ENCODE measurements at places on chromosomes 5 and 9.

- peaks cover 6% of the 10 kb centered on the region for H3K4me1 ChIP-seq
- H3K4me3 ChIP-seq: no peak overlapping the region
- H3K27me3 ChIP-seq: no peaks in the 10 kb centered on the region
- no peak for DNase-seq
These were observed 1174.6 kb downstream of the CDH12 start for GRCh38 chr5:21678526-21678925.

DNA sequence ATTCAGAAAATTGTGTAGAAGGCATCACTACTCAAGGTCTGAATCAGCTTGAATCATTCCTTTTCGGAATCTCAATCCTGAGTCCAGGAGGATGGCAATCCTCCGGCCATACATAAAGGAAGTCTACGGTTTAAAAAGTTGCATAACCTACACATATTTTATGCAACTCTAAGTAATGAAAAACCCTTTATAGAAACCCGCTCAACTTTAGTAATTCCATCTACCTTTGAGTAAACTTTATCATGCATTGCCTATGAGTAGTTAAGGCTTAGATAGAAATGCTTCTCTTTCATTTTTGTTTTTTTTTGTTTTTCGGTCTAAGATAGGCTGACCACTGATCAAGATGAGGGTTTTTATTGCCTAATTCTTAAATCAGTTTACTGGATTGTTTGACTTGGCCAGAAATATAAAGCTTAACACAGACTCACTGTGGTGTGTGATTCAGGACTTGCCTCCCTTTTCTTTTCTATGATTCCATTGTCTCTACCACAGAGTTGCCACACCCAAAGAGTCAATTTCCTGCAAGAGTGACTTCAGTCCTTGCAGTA lies 85.0 kb downstream of the LURAP1L start:
- H3K27me3 ChIP-seq: no peaks in the 10 kb centered on the region
- peak overlapping the region; percentile 58 for H3K4me3 ChIP-seq
- H3K4me1 ChIP-seq: peaks cover 53% of the 10 kb centered on the region
- DNase-seq: peak; percentile 50

DNA sequence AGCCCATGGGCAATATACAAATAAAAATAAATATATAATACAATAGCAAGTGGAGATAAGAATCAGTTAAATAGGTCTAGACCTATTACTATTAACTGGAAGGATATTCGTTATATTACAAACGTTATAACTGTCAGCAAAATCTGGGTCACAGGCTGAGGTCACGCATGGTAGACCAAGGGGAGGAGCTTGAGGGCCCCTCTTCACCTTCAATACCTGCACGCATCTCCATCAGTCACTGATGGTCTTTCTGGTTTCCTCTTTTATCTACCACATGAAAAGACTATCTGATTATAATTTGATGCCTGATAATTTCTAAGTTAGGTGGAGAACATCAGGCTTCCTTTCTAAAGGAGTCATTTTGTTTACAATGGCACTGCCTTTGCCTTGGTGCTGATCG lies 43.2 kb downstream of the MAT2B start:
- no peaks in the 10 kb centered on the region for H3K4me1 ChIP-seq
- H3K36me3 ChIP-seq: no peaks in the 10 kb centered on the region
- H3K27ac ChIP-seq: no peak overlapping the region
- H3K27me3 ChIP-seq: no peaks in the 10 kb centered on the region

GRCh38 chr5:156469636-156470035 lies 142.7 kb downstream of the SGCD start:
- no peaks in the 10 kb centered on the region for H3K4me1 ChIP-seq
- H3K36me3 ChIP-seq: no peaks in the 10 kb centered on the region
- H3K4me3 ChIP-seq: no peak overlapping the region
- no peak for DNase-seq

- DNase-seq: no peak
- H3K27me3 ChIP-seq: peaks cover 37% of the 10 kb centered on the region
- no peaks in the 10 kb centered on the region for H3K36me3 ChIP-seq
- no peak overlapping the region for H3K27ac ChIP-seq
These were observed 398.3 kb downstream of the TLE4 start for GRCh38 chr9:79970146-79970425.
